DMS153 (cell line): ENCODE measurements at places on chromosomes 6 and 20.
A peak's percentile ranks its signal among the peaks of the same experiment; 100 is the strongest.

DNA sequence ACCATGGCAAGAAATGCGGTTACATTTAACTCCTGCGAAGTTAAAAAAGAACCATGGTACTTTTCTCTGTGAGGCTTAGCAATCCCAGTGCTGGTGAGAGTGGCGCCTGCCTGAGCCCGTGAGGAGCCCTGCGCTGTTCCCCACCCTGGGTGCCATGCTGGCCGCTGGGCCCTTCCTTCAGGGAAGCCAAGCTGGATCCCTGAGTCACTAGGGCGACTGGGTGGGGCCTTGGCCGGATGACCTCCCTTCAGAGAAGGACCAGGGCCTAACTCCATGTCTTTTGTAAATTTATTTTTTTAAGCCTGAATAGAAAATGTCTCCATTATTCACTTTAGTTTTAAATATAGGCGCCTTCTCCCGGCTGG lies 209.1 kb downstream of the ERMARD start:
- no peak for DNase-seq

DNA sequence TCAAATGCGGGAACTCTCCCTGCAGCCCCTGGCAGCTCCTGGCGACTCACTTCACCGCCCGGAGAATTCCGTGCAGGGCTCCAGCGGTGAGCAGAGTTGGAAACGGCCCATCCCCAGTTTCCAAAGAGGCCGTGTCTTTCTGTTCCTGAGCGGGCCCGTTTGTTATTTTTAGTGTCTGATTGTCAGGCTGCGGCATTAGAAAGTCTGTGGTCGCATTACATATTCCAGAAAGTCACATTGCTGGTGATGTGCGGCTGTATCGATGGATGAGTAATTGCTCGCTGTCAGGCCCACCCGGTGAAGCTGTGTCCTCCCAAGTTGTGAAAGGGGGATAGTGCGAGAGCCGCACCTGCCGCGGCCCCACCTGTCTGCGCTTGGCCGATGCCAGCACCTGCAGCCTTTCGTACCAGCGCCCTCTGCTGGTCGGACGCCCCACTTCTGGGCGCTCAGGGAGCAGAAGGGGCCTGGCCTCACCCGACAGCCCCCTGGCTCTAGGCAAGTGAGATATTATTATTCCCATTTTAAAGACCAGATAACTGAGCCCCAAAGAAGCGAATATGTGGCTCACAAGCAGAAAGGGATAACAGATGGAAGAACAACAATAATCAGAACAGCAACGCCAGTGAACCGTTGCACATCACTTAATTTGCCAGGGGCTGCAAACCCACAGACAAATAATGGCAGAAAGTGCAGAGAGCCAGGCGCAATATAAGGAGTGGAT lies 244.9 kb downstream of the TSHZ2 start:
- peak; percentile 50 for DNase-seq

GRCh38 chr6:106056060-106056745 lies 29.9 kb upstream of the PRDM1 start:
- no peak for DNase-seq

DNA sequence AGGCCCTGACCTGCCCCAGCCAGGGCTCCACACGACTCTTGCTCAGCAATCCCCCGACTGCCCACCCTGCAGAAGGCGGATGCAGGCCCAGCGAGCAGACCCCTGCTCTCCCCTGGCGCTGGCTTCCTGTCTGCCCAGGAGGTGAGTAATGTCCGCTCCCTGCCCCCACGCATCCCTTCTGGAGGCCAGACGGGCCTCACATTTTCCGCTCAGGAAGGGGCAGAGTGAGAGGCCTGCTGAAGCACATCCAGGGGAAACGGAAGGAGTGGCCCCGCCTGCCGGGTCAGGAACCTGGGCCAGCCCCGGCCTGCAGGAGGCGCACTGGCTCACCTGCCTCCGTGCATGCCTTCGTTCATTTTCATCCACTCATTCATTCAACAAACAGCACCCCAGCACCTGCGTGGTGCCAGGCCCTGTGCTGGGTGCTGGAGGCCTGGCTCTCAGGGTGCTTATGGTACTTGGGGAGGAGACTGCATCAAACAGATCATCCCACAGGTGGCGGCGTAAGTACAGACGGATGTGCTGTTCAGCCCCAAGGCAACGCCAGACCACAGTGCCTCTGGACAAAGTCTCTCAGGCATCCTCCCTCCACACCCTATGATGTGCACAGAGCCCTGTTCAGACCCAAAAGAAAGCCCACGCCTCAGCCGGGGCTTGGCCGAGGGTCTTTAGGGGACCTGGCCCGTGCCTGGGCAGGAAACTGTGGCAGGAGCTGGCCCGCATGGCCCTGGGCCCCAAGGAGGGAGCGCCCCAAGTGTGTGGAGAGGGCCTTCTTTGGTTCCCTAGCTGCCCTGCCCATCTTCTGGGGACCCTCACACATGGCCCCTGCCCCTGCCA lies 112.1 kb downstream of the ASXL1 start:
- no peak for DNase-seq

GRCh38 chr20:3904224-3904623 lies 15.0 kb downstream of the PANK2 start:
- DNase-seq = no peak

DNA sequence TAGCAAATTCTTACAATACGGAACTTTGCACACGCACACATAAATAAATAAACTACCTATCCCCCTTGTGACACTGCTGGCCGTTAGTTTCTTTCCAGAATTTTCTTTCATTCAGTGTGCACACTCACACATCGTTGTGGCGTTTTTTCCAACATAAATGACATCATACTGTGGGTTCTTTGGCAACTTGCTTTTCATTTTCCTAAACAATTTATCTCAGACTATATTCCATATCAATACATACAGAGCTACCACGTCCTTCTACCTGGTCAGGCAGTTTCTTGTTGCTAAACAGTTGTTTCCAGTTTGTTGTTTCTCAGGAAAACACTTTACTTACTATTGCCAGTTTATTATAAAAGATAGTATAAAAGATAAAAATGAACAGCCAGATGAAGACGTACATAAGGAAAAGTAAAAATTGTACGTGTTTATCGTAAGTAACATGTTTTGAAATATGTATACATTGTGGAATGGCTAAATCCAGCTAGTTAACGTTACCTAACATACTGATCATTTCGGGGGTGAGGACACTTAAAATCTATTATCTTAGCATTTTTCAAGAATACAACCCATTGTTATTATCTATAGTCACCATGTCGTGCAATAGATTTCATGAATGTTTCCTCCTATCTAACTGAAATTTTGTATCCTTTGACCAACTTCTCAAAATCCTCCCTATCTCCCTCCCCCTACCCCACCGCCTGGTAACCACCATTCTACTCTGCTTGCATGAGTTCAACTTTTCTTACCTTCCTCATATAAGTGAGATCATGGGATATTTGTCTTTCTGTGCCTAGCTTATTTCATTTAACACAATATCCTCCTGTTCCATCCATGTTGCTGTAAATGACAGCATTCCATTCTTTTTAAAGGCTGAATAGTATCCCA lies 1.2 kb upstream of the TP53RK start:
- DNase-seq = no peak

- DNase-seq = peak; percentile 7
Observed at GRCh38 chr6:11202513-11203305, 29.8 kb downstream of the NEDD9 start.

GRCh38 chr6:75893058-75893775 lies 144.2 kb downstream of the MYO6 start:
- DNase-seq = peak; percentile 41

DNA sequence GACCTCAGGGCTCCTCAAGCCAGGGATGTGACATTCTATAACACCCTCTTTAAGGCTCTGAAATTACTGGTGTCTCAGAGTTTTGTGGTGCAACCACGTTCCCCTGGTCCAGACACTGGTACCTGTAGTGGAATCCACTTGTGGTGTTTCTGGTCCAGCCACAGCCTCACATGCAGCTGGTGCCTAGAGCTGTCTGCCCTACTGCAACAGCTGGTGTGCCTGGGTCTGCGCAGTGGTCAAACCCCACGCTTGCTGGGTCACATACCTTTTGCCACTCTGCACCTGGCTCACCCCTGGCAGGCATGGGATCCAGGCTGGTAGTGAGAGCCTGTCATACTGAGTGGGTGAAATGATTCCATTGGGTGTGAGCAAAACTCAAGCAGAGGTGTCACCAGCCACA lies 1230.2 kb upstream of the EYS start:
- no peak for DNase-seq

GRCh38 chr6:125315548-125315947 lies 13.8 kb upstream of the HDDC2 start:
- no peak for DNase-seq

- peak; percentile 37 for DNase-seq
Observed at GRCh38 chr20:59948828-59949720, 8.9 kb downstream of the FAM217B start.

GRCh38 chr6:127117979-127118297 lies 533 bp upstream of the RSPO3 start:
- DNase-seq = no peak

DNA sequence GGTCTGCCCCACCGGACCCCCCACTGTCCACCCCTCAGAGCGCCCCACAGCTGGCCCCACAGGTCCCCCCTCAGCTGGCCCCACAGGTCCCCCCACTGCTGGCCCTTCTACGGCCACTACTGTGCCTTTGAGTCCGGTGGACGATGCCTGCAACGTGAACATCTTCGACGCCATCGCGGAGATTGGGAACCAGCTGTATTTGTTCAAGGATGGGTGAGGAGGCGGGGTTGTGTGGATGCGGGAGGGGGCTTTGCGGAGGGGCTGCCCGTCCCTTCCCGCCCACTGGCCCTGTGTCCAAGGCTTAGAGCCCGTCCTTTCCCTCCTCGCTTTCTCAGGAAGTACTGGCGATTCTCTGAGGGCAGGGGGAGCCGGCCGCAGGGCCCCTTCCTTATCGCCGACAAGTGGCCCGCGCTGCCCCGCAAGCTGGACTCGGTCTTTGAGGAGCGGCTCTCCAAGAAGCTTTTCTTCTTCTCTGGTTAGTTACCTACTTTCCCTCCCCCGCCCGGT lies 4.7 kb downstream of the MMP9 start:
- DNase-seq = no peak

GRCh38 chr6:39520411-39520810 lies 197.9 kb upstream of the KCNK16 start:
- no peak for DNase-seq

- DNase-seq = peak; percentile 82
Observed at GRCh38 chr6:108947114-108947854, 99.1 kb downstream of the ARMC2 start.

GRCh38 chr6:5497896-5498578 lies 236.7 kb downstream of the FARS2 start:
- DNase-seq = no peak

- DNase-seq = peak; percentile 25
Observed at GRCh38 chr20:11155156-11155756, 481.5 kb upstream of the JAG1 start.

DNA sequence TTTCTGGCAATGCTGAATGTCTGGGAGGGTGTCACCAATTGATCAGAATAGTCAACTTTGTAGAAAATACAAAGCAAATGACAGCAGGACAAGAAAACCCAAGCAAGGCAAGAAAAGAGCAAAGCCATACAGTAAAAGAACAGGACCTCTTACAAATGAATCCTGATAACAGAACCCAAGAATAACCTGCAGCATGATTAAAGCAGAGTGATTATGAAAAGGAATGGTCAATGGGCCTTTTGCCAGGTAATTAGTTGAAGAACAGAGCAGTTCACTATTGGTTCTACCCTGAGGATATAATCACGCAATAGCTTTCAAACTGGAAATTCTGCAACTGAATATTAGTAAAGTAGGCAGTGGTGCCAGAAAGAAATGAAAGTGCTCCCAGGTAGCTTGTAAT lies 319.8 kb downstream of the FRK start:
- no peak for DNase-seq

GRCh38 chr6:119467488-119468081 lies 118.0 kb upstream of the MAN1A1 start:
- DNase-seq = no peak

- no peak for DNase-seq
Observed at GRCh38 chr6:166419717-166420116, 37.0 kb upstream of the MPC1 start.

DNA sequence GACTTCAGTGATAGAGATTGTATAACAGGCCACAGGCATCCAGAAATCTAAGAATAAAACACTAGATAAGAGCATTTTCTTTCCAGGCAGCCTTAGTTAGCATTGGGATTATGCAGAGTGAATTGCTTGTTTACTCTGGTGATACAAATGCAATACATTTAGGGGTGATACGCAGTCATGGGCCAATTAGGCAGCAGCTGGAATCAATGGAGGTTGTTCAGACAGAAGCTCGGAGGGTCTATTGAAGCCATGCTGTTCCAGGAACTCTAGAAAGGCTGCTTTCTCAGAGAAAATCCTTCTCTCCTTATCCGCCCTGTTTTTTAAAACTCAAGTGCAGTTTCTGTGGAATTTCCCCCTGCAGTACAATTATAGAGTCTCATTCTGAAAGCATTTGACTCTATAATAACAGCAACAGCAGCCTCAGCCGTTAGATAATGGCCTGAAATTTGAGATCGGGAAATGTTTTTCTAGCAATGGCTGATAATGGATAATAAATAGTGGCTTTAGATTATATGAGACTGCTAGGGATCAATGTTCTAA lies 364.3 kb upstream of the HS3ST5 start:
- DNase-seq = no peak

GRCh38 chr6:163670336-163670735 lies 255.8 kb downstream of the QKI start:
- no peak for DNase-seq

DNA sequence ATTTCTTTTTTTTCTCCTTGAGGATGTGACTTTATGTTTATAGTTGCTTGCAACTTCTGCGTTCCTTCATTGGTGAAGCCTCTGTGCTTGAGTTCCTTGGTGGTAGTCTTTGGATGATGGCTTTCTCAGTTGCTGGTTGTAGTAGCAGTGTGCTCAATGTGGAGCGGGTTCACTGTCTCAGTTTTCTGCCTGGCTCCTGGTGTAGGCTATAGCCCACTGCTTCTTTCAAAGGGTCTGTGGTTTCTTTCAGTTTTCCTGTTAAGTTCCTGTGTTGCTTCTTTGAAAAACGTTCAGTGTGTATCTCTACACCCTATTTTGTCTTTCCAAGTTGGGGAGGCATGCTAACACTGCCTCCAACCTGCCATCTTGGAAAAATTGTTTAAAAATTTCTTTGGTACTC lies 33.9 kb upstream of the ZBTB24 start:
- DNase-seq = no peak

DNA sequence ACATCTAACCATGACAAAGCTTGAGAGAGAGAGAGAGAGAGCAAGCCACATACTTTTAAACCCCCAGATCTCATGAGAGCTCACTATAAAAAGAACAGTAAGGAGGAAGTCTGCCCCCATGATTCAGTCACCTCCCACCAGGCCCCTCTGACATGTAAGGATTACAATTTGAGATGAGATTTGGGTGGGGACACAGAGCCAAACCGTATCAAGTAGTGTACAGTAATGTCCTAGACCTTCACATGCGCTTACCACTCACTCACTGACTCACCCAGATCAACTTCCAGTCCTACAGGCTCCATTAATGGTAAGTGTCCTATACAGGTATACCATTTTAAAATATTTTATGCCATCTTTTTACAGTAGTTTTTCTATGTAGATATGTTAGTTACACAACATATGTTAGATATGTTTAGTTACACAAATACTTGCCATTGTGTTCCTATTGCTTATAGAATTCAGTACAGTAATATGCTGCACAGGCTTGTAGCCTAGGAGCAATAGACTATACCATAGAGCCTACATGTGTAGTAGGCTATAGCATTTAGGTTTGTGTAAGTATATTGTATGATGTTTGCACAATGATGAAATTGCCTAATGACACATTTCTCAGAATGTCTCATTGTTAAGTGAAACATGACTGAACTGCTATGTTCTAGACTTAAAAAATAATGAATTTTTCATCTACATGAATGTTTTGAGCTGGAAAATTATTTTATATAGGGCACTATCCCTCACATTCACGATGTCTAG lies 11.7 kb downstream of the TSPYL1 start:
- no peak for DNase-seq
